B cell (primary cell): ENCODE measurements at places on chromosomes 4 and X.
A peak's percentile ranks its signal among the peaks of the same experiment; 100 is the strongest.

GRCh38 chr4:77505958-77506319 is 99.7 kb upstream of the CXCL13 start:
- DNase-seq, result no peak

GRCh38 chrX:140733766-140734342 is 24.3 kb downstream of the LINC00632 start:
- DNase-seq, result peak; percentile 7

GRCh38 chr4:76035141-76035540 is 729 bp downstream of the CXCL11 start:
- DNase-seq, result no peak

DNA sequence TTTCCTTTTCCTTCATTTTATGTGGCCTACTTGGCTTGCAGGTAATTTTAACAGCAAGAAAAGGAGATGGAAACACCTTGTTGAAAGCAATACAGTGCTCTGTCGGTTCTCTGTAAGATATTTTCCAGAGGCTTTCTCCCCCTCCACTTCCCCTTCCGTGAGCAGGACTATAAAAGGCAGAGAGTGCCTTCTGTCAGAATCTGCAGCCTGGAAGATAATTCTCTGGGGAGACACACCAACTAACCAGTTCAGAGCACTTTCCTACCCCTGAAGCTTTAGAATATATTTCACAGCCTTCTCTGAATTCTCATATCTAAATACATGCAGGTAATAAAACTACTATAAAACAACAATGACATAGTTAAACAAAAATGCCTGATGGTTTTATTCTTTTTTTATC is 141.1 kb downstream of the IDS start:
- no peak for DNase-seq

- no peak for DNase-seq
Measured at GRCh38 chr4:96473246-96473645, 633.4 kb downstream of the PDHA2 start.

- DNase-seq, result no peak
Measured at GRCh38 chr4:138869631-138870030, 145.9 kb upstream of the NOCT start.
